Suppressor macrophage treated with lipopolysaccharide for 1 hour (primary cell): ENCODE measurements at places on chromosomes 11 and 22.

- no peak for DNase-seq
These were observed 11.2 kb upstream of the PPM1F start for GRCh38 chr22:21963790-21964211.

DNA sequence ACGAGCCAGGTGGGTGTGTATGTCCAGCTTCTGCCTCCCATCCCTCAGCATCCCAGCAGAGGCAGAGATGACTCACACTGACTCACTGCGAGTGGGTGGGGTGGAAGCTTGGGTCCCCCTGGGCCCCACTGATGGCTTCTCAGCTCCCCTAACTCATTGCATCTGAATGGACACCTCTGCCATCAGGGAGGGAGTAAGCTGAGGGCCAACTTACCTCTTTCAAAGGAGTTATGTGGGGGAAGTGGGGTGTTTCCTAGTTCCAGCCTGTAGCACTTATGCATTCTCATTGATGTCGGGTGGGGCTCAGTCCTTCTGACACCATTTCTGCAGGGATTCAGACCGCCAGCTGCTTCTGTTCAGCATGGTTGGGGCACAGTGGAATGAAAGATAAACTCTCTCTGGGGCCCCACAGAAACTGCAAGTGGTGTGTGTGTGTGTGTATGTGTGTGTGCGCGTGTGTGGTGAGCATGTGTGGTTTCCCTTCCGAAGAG, 1425.8 kb downstream of the TBC1D22A start:
- no peak for DNase-seq

DNA sequence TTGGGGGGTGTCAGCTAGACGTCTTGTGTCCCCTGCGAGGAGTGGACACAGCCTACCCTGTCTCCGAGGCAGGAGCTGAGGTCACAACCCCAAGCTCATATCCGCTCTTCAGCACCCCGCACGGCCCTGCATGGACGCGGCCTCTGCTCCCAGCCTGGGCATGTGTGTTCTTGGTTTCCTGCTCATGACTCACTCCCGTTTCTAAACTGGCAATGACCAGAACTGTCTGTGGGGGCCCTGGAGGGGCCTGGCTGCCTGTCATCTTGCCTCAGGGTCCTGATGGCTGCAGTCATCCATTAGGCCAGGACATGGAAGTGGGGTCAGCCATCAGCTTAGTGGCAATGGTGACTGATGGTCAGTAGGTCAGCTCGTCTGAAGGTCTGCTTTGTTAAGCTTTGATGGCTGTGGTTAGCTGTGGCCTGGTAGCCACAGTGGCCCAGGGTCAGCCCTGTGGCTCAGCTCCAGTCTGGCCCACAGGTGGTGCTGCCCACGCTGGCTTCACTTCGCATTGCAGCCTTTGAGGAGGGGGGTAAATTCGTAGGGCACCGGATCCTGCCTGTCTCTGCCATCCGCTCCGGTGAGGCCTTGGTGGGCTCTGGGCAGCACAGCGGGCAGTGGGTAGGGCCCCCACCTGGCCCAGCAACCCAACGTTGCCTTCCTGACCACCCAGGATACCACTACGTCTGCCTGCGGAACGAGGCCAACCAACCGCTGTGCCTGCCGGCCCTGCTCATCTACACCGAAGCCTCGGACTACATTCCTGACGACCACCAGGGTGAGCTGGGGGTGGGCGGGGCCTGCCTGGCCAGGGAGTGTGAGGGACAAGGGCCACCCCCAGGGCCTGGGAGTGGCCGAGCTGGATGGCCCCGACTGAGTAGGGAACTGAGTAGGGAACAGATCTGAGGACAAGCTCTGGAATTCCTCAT, 12.0 kb downstream of the PLCB3 start:
- no peak for DNase-seq

- DNase-seq, result no peak
These were observed 100.7 kb upstream of the SEZ6L start for GRCh38 chr22:26068571-26068970.

DNA sequence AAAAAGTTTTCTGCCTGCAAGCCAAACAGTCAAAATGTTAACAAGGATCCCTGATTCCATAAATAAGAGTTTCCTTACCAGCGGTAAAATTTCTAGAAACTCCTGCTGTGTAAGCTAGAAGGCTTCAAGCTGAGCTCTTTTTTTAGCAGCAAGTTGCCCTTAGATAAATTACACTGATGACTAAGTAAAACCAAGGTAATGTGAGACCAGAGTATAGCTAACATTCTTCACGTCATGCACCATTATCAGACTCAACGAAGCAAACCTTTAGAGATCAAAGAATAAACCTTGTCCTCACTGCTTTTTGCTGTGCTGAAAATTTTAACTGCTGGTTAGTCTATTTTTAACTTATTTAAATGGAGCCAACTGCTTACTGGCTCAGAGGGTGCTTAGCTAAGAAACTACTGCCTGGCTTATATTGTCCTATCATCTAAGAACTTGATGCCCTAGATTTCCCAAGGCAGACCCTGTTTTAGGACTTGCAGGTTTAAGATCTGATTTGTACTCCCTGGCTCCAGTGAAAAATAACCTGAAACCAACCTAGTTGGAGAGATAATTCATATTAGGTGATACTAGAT, 900.7 kb downstream of the JRKL start:
- DNase-seq, result no peak

DNA sequence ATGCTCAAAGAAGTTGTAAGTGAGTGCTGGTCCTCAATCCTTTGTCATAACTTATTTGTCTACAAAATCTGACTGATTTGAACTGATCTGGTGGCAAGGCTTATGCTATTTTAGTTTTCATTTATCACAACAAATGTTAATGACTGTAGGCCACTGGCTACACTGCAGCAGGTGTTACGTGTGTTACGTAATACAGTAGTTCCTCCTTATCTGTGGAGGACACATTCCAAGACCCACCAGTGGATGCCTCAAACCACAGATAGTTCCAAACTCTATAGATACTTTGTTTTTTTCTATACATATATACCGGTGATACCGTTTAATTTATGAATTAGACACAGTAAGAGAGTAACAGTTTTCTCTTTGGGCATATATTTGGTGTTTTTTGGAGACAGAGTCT, 7.0 kb downstream of the MADD start:
- DNase-seq, result no peak

DNA sequence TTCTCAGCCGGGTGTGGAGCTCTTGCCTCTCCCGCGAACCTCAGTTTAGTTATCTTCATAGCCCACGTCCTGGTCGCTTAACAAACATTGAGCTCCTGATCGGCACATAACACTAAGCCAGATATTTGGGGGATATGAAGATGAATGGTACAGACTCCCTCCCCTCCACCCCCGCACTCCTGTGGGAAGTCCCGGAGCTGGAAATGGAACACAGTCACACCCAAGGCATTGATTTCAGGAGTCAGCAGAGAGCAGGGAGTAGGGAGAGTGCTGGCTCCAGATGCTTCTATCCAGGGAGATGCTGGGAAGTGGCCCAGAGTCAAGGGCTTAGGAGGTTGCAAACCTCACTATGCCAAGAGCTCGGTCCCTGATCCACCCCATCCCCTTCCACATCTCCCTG, 26.1 kb upstream of the CABP7 start:
- DNase-seq, result no peak

- no peak for DNase-seq
These were observed 50.4 kb upstream of the RAB1B start for GRCh38 chr11:66218036-66218435.

- no peak for DNase-seq
These were observed 765 bp downstream of the RCOR2 start for GRCh38 chr11:63915961-63916836.

DNA sequence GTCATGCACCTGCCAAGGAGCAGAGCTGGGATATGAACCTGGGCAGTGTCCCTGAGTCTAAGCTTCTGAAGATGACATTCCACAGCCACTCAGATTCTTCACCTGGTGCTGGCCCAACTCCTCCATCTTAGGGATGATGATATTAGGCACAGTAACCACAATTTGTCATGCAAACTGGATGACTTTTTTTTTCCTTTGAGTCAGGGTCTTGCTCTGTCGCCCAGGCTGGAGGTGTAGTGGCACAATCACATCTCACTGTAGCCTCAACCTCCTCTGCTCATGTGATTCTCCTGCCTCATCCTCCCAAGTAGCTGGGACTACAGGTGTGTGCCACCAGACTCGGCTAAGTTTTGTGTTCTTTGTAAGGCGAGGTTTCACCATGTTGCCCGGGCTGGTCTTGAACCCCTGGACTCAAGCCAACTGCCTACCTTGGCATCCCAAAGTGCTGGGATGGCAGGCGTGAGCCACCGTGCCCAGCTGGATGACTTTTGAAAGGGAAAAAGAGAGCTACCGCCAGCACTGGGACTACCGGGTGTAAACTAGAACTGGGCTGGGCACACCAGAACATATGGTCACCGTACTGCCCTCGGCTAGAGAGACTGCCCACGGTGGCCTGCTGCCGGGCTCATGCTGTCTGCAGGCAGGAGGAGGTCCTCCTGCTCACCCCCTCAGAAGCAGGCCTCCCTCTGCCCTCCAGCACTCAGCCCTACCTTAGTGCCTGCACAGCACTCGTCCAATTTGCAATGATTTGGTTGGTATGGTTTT, 77.7 kb downstream of the NAT10 start:
- no peak for DNase-seq

- DNase-seq, result peak; percentile 27
These were observed 12.9 kb downstream of the ARHGEF17 start for GRCh38 chr11:73320763-73321603.

- no peak for DNase-seq
These were observed 18.5 kb downstream of the PLA2G6 start for GRCh38 chr22:38162881-38163843.

GRCh38 chr11:106480581-106481190, 403.2 kb downstream of the AASDHPPT start:
- DNase-seq, result no peak

DNA sequence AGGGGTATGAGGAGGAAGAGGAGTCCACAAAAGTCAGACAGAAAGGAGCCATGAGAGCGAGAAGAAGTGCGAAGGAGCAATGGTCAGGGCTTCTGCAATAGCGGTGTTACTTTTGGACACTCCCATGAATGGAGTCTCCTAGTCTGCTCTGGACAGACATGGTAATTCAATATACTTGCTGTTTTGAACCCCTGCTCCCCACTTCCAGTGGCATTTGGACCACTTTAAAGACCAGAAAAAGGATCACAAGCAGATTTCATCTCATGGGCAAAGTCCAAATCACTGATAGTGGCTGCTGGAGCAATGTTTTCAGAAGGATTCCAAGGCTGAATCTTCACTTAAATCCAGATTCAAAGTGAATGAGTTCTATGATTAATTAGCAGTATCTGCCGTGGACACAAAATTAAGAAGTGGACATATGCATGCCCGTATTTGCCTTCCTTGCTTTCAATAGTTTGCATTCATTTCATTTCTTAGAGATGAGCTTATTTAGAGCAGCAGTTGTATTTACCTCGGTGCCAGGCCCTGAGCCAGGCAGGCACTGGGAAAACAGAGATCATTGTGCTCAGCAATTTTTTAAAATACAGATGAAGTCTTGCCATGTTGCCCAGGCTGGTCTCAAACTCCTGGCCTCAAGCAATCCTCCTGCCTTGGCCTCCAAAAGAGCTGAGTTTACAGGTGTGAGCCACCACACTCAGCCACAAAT, 72.0 kb downstream of the SLC1A2 start:
- DNase-seq, result no peak

- DNase-seq, result no peak
These were observed 146.5 kb downstream of the ELP4 start for GRCh38 chr11:31656051-31656450.

GRCh38 chr11:82869657-82870056, 30.6 kb downstream of the PRCP start:
- no peak for DNase-seq

GRCh38 chr11:95066716-95067038, at the start of gene SRSF8:
SRSF8 (plus strand) TSS chr11:95066919; CDS start chr11:95067227, 308 bp downstream.
- peak; percentile 21 for DNase-seq

- no peak for DNase-seq
These were observed 389.5 kb upstream of the B3GAT1 start for GRCh38 chr11:134801570-134801969.

DNA sequence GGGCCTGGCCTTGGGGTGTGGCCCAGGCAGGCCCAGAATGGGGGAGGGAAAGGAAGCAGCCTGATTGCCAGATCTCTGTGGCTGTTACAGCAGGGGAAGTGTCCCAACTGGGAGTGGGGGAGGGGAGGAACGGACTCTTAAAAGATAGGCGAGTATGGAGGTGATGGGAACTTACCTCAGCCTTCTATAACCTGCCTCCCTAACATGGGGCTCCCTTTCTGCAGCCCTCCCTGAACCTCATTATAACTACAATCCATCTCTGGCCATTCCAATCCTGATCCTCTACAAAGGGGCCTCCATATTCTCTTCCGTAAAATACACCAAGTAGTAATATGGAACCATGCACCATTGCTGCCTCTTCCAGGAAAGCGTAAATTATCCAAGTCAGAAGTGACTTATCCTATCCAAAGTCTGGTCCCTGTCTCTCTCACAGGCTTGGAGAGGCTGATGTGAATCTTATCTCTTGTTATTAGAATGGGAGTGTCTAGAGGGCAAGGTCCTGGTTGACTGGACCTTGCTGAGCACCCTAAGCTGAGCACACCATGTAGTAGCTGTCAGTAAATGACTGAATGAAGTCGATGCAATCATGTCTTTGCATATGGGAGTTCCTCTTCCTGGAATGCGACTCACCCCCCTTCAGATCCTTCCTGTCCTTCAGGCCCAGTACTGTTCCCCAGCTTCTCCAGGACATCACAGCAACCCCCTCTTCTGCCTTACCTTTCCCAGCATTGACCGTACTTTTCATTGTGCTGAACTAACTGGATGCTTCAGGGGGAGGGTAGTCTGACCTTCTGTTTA, 5.9 kb downstream of the RHOG start:
- peak; percentile 88 for DNase-seq

DNA sequence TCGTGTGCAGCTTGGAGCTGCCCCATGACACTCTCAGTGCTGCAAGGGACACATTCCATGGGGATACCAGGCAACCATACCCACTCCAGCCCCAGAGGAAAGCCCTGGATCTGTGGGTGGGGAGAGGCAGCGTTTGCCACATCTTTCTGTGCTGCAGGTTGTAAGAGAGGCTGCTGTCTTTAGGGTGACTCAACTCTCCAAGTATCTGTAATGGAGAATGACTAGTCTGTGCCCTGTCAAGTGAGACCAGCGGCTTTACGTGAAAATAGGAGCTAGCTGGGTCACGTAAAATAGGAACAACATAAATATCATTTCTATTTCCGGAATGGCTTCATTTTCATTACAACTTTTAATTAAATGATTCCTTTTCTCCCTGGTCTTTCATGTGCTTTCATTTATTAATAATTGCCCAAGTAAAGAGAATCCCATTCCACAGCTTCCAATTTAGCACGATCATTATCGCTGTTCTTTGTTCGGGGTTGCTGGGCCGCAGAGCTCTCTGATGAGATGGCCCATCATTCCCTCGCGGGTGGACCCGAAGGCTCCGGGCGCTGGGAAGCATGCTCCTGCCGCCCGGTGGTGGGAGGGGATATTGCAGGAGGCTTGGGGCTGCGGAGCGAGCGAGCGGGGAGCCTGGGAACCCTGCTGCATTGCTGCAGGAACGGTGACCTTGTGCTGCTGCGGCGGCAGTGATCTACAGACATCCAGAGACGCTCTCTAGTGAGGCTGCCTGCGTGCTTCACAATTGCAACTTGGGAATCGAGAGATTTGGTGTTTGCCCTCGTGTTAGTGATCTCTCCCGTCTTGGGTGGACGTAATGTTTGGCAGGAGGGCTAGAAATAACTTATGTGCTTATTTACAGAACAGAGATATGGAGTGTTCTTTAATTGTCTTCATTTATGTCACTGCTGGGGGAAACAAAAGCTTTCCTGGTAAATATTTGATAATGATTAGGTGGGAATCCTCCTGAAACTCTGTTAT, 10.6 kb downstream of the SLC6A5 start:
- peak; percentile 79 for DNase-seq
